ENCODE measurements at places on chromosomes 1 and 21. TPM values are rescaled to one million over a fixed set of nuclear protein-coding genes. Genes with fewer than 3 reads are reported as not detected.

GRCh38 chr1:234704106-234704887, 94.3 kb upstream of the IRF2BP2 start:
- no peak for DNase-seq

The ACTN2 gene
- total RNA-seq, result 59.1 TPM

- DNase-seq, result no peak
Observed at GRCh38 chr1:175434283-175434860, 241.8 kb upstream of the KIAA0040 start.

- DNase-seq, result no peak
Observed at GRCh38 chr21:32035617-32036016, 162.8 kb downstream of the HUNK start.

The CD2 gene
- total RNA-seq, result not detected

- no peak for DNase-seq
Observed at GRCh38 chr1:147890177-147890790, 12.3 kb upstream of the GJA8 start.

- DNase-seq, result no peak
Observed at GRCh38 chr1:99669376-99669775, 23.5 kb downstream of the PALMD start.

The SPATA1 gene
- 1.9 TPM for total RNA-seq

The FOXO6 gene
- 5.9 TPM for total RNA-seq

The SETD4 gene
- 31.8 TPM for total RNA-seq

The CHIA gene
- not detected for total RNA-seq

GRCh38 chr1:74995821-74996220, 138.4 kb upstream of the LHX8 start:
- DNase-seq, result no peak

DNA sequence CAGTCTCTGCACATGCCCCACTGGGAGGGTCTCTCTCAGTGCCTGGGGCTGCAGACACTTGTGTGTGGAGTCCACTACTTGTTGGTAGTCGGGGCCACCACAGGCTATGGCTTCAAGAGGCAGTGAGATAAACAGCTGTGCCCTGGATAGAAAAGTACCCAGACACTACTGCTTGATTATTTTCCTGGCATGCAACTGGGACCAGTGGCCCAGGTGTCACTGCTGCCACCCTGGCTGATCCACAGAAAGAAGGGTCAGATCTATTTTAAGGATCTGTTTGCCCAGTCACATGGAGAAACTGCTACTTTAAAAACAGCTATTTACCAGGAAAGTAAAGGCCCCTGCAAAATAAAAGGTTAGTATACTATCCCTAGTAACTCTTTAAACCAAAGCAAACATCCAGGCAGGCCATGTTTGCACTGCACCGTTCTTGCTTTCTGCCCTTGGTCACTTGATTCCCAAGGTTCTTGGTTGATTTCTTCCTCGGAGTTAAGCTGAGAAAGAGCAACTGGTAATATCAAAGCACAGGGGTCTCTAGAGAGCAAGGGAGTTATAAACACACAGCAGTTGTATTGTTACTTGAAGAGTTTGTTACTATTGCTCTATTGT, 99.9 kb downstream of the GLUL start:
- no peak for DNase-seq

The FNBP1L gene
- 280 TPM for total RNA-seq

GRCh38 chr1:84940481-84940880, 47.5 kb upstream of the LPAR3 start:
- no peak for DNase-seq

- no peak for DNase-seq
Observed at GRCh38 chr1:208437401-208437800, 193.2 kb upstream of the PLXNA2 start.

The KCNN3 gene
- total RNA-seq, result 3.6 TPM

The TMPRSS15 gene
- not detected for total RNA-seq

All from occipital lobe (tissue), 3 donors.